A549 (cell line): ENCODE measurements at places on chromosomes 7 and 10. TPM values are rescaled to one million over a fixed set of nuclear protein-coding genes. Genes with fewer than 3 reads are reported as not detected.

Gene HOGA1
- 3.1 to 3.5 TPM (median 3.1 TPM) in 3 replicates for polyA plus RNA-seq

Gene GRM3
- not detected in 3 replicates for polyA plus RNA-seq

Gene COL13A1
- polyA plus RNA-seq, result 0.17 to 0.55 TPM (median 0.27 TPM) in 3 replicates

Gene BHLHA15
- 0.23 to 0.34 TPM in 2 of 3 replicates, not detected in the other for polyA plus RNA-seq

Gene CCDC126
- polyA plus RNA-seq, result 3.8 to 6.2 TPM (median 5.5 TPM) in 3 replicates

Gene FAM25A
- not detected in 3 replicates for polyA plus RNA-seq

DNA sequence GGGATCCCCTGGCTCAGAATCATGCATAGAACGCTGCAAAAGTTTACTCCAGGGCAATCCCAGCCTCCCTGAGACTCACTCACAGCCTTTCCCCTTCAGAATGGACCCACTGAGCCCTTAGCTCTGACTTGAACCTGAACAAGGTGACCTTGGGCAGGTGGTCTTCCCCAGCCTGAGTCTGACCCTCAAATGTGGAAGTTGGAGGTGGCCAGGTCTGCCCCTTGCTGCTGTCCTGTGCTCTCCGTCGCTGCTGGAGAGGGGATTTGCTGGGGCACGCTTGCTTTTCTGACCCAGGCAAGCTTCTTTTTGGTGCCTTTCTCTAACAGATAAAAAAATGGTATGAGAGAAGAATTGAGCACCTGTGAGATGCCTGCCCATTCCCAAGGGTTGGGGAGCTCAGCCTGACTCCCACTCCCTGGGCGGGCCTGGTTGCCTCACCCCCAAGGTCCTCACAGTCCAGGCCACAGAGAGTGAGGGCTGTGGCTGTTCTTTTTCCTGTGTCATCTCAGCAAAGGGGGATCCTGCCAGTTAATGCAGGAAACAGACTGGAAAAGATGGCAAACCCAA, 46.6 kb upstream of the IGFBP3 start:
- DNase-seq, result no peak

DNA sequence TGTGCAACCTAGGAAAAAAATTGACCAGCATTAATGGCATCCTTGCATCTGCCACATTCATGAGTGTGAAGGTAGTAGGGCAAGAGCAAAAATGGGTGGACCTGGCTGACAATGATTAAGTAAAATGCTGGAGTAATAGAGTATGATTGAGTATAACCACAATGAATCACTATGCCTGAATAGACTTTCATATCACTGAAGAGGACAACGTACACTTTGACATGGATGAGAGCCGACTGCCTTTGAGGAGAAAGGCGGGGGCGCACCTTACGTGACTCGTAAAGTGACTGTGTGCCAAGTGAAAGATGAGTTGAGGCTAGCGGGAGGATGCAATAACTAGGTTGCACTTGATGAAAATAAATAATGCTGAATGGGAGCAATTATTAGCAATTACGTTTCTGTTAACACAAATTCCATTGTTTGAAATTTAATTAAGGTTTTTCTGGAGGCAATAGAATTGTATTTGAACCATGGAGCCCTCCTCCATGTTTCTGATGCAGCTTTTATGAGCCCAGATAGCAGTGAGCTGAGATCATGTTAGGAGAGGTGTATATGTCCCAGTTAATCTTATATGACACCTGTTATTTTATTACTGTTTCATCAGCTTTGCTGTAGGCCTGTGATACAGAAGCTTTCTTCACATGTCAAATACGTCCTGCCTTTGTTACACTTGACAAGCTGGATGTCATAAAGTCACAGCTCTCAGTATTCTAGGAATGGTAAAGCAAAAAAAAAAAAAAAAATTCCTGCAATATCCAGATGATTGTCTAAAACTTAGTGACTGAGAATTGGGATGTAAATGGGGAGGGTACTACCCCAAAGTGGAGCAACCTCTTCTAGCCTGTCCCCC, 596.5 kb downstream of the NXPH1 start:
- DNase-seq, result no peak

- peak; percentile 81 for DNase-seq
Observed at GRCh38 chr10:99279626-99280111, 44.0 kb upstream of the HPSE2 start.

- DNase-seq, result peak; percentile 84
Observed at GRCh38 chr10:3754727-3755439, 30.1 kb downstream of the KLF6 start.

DNA sequence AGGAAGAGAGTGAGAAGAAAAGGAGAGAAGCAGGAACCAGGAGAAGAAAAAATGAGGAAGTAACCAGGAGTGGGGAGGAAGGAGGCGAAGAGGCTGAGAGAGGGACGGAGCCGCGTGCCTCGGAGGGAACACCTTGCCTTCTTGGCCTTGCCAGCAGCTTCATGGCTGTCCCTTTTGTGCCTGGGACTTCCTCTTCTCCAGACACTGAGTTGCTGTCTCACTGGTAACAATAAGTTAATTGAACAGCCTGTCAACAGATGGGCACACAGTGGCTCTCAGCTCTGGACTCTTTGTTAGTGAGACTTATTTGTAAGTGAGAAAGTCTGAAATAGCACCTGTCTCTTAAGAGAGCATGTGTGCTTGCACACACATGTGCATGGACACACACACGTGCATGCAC, 83.2 kb downstream of the GATA3 start:
- no peak for DNase-seq

- DNase-seq, result no peak
Observed at GRCh38 chr7:141600168-141601006, 49.2 kb downstream of the AGK start.

DNA sequence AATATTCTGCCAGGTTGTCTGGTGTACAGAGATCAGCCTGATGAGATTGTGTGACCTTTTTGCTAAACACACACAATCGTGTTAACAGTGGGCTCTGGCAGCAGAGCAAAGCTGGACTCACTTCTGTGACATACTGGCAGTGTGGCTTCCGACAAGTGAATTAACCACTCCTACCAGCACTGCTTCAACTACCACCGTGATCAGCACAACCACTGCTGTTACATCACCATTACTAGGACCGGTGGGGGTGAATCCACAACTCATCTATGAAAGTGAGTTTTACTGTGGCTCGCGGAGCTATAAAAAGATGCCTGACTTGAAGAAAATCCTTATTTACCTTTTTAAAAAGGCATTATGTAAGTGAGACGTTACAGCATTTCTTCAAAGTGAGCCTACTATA, 135.6 kb downstream of the WDR37 start:
- no peak for DNase-seq

- peak; percentile 46 for DNase-seq
Observed at GRCh38 chr7:30594048-30594539, 584 bp upstream of the GARS1 start.
